ENCODE measurements at places on chromosomes 3 and 15. TPM values are rescaled to one million over a fixed set of nuclear protein-coding genes. Genes with fewer than 3 reads are reported as not detected.

Gene LSAMP
- 6.7 TPM for total RNA-seq

DNA sequence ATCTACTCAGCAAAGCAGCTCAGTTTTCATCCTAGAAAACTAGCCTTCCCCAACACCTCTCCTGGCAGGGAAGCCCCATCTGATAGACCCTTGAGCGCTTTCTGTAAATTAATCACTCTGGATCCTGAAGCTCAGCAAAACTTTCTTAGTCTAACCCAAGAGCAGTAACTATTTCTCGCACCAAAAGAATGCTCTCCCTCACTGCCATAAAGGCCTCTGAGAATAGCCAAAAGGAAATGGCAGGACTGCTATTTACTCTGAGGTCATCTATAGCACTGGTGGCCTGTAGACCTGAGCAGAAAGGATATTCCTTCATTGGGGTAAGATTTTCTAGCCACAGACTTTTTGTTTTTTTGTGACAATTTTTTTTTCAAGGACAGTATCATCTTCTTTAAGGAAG is 345.8 kb upstream of the ADAMTS9 start:
- no peak overlapping the region for H3K27ac ChIP-seq
- H3K27me3 ChIP-seq, result no peaks in the 10 kb centered on the region
- no peaks in the 10 kb centered on the region for H3K4me1 ChIP-seq
- H3K4me3 ChIP-seq, result no peak overlapping the region
- DNase-seq, result no peak

GRCh38 chr3:22959593-22959992 is 243.5 kb upstream of the UBE2E2 start:
- no peak overlapping the region for H3K27ac ChIP-seq
- H3K36me3 ChIP-seq, result no peaks in the 10 kb centered on the region
- no peak for DNase-seq
- H3K4me3 ChIP-seq, result no peak overlapping the region

GRCh38 chr3:117141812-117142211 is 432.2 kb downstream of the TUSC7 start:
- no peaks in the 10 kb centered on the region for H3K36me3 ChIP-seq
- no peaks in the 10 kb centered on the region for H3K27me3 ChIP-seq

Measured in endodermal cell (in vitro differentiated cells).